ENCODE measurements at places on chromosomes 7 and 10. TPM values are rescaled to one million over a fixed set of nuclear protein-coding genes. Genes with fewer than 3 reads are reported as not detected.

Gene PTF1A
- total RNA-seq = not detected

Gene FRMPD2
- not detected for total RNA-seq

Gene CPVL
- total RNA-seq = 0.71 TPM

Gene SLC29A4
- total RNA-seq = 3.8 TPM

Gene FAM25G
- total RNA-seq = not detected

Data from smooth muscle cell of bladder (primary cell).